Lower lobe of right lung (tissue), 2 donors: ENCODE measurements at places on chromosomes 13 and 19. TPM values are rescaled to one million over a fixed set of nuclear protein-coding genes. Genes with fewer than 3 reads are reported as not detected.
A peak's percentile ranks its signal among the peaks of the same experiment; 100 is the strongest.

GRCh38 chr13:66128692-66129269 is 1101.4 kb downstream of the PCDH9 start:
- no peak for DNase-seq

- DNase-seq = peak; percentile 66
Measured at GRCh38 chr19:46860846-46861690, at the start of gene ARHGAP35. ARHGAP35 (plus strand) TSS chr19:46860997; CDS start chr19:46918676, 57,679 bp downstream.

DNA sequence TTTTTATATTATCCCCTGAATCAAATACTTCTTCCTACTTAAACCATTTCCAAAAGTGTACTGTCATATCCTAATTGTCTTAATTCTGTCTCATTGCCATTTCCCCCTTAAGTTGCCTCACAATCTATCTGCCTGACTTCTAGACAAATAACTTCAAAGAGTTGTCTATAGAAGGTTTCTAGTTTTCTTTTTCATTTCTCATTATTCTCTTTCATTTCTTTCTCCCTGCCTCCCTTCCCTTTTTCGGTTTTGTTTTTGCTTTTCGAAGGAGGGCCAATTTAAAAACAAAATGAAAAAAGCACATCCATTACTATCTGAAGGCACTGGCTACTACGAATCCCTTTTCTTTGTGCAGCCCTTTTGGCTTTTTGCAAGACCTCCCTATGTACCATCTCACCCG is 367.2 kb downstream of the DNAJC15 start:
- no peak for DNase-seq

GRCh38 chr13:110338441-110339101 is 31.5 kb downstream of the COL4A2 start:
- no peak for DNase-seq

DNA sequence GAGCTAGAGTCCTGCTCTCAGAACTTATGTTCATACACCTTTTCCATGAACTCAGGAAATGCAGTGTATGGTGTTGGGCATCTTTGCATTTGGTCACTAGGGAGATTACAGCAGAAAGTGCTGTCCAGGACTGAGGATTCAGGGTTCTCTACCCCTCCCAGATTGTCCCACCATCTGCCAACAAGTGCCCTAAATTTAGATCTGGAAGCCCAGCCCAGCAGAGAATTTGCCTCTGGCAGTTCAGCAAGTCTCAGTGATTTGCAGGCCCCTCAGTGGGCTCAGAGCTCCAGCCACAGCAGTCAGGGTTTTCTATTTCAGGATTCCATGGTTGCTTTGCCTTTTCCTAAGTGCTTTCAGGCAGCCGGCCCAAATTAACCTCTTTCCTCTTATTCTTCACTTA is 23.4 kb downstream of the CNFN start:
- DNase-seq = no peak

DNA sequence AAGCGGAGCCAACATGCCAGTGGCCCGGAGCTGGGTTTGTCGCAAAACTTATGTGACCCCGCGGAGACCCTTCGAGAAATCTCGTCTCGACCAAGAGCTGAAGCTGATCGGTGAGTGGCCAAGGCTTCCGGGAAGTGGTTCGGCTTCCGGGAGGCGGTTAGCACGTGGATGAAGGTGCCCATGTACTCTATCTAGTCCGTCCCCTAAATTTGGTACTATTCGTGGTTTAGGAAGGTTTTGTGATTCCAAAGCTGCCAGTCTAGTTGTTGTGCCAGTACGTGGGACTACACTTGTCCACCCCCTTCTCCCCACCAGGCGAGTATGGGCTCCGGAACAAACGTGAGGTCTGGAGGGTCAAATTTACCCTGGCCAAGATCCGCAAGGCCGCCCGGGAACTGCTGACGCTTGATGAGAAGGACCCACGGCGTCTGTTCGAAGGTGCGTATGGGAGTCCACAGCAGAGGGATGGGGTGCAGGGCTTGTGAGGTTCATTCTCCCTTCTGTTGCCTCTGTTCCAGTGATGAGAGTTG is 579 bp downstream of the RPS9 start:
- DNase-seq = no peak

GRCh38 chr19:35513628-35514281 is at the start of gene DMKN:
DMKN (minus strand) TSS chr19:35513649; CDS start chr19:35513475, 174 bp downstream.
- DNase-seq = no peak

- no peak for DNase-seq
Measured at GRCh38 chr19:4373601-4374497, 26.5 kb downstream of the SH3GL1 start.

DNA sequence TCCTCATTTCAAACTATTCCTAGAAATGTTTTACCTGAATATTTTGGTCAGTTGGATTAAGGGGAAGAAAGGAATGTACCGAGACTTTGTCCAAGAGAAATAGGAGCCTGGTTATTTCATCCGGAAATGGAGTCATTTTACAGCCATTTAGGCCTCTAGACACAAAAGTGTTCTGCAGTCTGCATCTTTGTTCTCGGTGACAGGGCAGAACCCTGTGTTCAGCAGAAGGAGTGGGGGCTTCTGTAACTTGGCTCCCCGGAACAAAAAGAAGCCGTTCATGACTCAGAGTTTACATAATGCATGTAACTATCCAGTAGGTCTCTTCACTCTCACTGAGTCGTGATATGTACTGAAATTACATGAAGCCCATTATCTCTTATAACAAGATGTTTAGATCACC is 21.6 kb upstream of the FNDC3A start:
- no peak for DNase-seq

DNA sequence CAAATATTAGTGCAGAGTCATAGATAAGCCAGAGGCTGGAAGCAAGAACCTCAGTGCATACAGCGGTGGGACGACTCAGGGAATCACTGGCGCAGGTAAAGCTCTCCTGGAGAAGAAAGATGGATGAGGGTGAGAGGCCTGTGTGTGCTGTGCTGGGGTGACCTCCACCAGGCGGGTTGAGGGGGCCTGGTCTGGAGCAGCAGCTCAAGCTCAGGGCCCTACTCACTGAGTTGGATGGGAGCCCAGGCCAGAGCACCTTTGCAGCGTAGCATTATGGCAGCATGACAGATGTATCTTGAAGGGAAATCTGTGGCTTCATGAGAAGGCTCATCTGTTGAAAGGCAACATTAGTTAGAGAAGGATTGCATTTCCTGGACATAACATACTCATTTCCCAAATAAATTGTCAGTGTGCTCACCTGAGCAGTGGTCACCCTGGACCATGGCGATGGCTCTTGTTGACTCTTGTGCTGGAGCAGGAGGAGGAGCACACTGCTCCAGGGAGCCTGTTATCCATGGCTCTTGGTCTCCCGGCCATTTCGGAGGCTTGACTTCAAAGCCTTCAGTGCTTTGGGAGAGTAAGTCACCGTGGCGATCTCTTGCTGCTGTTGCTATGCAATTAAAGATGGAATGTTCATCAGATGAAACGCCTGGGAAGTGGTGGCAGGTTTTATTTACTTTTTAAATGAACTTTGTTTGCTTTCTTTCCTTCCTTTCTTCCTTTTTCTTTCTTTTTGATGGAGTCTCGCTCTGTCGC is 25.0 kb downstream of the HNRNPM start:
- no peak for DNase-seq

DNA sequence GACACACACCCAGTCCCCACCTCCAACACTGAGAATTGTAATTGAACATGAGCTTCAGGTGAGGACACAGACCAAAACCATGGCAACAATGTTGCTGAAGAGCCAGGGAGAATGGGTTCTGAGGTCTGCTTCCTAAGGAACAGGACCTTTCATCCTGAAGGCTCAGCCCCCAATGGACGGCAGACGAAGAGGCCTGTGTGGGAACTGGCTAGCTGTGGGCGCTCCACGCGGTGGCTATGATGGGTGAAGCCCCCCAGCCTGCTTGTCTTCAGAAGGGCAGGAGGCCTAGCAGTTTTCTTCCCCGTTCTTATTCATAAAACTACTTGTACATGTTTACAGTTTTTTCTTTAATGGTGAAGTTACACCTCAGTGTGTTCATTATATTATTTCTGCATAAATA is 136.1 kb upstream of the SPACA7 start:
- no peak for DNase-seq

- DNase-seq = no peak
Measured at GRCh38 chr19:31278555-31279435, 70.4 kb downstream of the TSHZ3 start.

DNA sequence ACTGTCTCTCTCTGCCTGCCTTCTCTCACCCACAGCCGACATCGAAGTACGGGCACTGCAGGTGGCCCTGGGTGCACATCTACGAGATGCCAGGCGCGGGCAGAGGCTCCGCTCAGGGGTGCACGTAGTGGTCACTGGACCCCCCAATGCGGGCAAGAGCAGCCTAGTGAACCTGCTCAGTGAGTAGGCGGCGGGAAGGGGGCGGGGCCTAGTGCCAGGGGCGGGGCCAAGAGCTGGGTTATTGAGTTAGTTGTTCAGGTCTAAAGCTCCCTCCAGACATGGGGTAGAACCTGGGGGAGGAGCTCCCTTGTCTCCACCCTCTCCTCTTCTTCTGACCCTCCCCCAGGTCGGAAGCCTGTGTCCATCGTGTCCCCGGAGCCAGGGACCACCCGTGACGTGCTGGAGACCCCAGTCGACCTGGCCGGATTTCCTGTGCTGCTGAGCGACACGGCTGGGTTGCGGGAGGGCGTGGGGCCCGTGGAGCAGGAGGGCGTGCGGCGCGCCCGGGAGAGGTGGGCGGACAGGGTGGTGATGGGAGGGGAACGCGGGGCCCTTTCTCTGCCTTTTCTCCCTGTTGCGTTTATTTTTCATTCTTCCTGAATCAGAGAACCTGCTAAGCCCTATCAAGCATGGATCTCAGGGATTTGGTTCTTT is 1.9 kb downstream of the GTPBP3 start:
- no peak for DNase-seq

- no peak for DNase-seq
Measured at GRCh38 chr13:99740251-99740979, 231.2 kb downstream of the ZIC5 start.

DNA sequence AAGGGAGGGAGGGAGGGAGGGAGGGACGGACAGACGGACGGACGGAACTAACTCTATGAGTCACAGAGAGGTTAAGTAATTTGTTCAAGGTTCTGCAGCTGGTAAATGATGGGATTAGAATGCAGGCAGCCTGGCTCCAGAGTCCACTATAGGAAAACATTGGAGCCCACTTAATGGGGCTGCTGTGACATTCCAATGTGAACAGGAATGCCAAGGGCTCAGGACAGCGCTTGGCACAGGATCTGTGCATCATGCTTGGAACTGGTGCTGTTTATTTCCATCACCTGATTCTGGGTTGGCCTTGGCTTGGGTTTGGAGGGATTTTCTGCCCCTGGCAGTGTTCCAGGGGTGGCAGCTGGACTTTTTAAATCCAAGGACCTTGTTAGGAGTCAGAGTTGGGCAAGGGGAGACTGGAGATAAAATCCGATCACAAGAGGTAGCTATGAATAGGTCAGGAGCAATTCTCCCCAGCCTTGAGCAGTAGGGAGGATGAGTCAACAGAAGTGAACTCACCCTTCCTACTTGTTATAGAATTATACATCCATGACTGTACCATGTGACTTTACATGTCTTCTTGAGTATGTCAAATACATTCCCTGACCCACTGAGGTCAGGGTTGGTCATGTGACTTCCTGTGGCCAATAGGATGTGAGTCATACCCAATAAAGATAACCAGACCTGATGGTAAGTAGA is 7.8 kb upstream of the HIF3A start:
- DNase-seq = no peak

- DNase-seq = no peak
Measured at GRCh38 chr13:101785858-101786257, 333.4 kb downstream of the ITGBL1 start.

DNA sequence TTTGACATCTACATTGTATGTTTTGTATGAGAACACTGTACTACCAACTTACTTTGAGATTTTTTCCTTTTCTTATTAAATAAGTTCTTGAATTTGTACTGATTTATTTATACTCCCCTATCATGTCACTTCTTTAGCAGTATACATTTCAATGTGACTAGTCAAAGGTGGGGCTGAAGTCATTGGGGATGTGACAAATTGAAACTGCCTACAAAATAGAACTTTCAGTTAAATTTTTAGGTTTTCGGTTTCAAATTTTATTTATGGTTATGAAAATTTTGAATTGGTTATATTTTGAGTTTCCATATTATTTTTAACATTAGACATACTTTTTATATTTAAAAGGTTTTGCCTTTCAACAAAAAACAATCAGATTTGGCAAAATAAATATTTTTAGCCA is 221.6 kb downstream of the NBEA start:
- DNase-seq = no peak

DNA sequence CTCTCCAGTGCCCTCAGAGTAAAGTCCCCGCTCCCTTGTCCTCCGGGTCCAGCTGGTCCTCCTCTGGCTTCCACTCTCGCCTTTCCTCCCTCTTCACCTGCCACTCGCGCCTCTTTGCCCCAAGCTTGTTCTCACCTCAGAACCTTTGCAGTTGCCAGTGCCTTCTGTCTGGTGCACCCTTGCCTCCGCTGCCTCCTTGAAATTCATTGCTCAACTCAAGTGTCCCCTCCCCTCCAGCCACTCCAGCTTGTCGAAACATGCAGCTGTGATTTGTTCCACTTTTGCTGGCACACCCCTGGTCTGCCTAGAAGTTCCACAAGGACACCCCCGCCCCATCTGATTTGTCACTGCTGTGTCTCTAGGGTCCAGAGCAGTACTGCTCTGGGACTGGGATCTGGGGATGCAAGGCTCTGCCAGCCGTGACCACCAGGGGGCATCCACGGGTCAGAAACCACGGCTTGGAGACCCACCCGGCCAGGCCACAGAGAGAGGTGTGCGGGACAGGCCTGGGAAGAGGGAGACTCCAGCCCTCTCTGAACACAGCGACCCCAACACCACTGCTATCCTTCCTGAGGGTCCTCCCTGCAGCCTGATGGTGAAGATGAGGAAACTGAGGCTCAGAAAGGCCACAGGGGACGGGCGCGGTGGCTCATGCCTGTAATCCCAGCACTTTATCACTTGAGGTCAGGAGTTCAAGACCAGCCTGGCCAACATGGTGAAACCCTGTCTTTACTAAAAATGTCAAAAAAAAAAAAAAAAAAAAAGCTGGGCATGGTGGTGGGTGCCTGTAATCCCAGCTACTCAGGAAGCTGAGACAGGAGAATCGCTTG is 49.9 kb downstream of the AP1M1 start:
- peak; percentile 90 for DNase-seq

GRCh38 chr19:38840583-38840968 is 9.0 kb upstream of the ECH1 start:
- no peak for DNase-seq

DNA sequence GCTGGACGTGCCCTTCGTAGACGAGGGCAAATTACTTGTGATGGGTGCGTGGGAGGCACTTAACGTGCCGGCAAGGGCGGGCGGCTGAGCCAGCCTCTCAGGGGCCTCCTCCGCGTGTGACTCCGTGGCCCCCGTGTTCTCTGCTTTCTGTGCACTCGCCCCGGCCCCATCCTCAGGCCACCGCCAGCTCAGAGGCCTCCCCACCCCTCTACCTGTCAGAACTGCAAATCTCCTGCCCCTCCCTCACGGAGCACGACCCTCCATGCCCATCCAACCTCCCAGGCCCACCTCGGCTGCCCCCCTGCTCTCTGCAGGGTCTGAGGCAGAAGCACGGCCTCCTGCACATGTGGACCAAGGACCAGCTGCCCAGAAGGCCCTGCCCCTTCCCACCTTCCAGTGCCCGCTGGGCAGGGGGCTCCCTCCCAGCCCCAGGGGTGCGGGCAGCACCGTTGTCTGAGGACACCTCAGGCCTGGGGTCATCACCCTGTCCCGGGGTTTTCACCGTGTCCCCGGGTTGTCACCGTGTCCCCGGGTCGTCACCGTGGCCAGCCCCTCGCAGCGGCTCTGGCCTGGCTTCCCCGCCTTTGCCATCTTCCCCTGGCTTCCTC is 44.5 kb downstream of the TMEM255B start:
- DNase-seq = no peak

The LMTK3 gene
- total RNA-seq = 7.1 TPM

The CLC gene
- not detected for total RNA-seq

The ARRDC2 gene
- total RNA-seq = 89.4 TPM

The TMEM238 gene
- total RNA-seq = 16.4 TPM

The ELSPBP1 gene
- not detected for total RNA-seq

The CD22 gene
- total RNA-seq = 19.1 TPM

The KIR2DL4 gene
- total RNA-seq = 0.38 TPM

The ZNF528 gene
- 29.8 TPM for total RNA-seq
